ENCODE measurements at places on chromosomes 5 and 9.

DNA sequence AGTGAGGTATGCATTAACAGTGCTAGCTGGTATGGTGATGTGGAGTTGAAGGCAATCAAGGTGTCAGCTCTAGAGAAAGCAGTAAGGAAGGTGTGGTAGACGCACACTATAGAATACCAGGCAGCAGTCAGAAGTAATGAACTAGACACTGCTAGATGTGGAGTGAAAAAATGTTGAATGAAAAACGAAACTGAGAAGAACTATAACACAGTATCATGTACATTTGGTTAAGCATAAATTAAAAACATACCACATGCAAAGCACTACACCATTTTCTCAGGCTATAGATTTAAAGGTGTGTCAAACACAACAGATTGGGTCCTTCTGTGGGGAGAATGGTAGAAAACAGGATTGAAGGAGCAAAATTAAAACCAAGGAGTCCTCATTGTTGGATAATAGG is 15.4 kb downstream of the ZNF622 start:
- no peak for DNase-seq

DNA sequence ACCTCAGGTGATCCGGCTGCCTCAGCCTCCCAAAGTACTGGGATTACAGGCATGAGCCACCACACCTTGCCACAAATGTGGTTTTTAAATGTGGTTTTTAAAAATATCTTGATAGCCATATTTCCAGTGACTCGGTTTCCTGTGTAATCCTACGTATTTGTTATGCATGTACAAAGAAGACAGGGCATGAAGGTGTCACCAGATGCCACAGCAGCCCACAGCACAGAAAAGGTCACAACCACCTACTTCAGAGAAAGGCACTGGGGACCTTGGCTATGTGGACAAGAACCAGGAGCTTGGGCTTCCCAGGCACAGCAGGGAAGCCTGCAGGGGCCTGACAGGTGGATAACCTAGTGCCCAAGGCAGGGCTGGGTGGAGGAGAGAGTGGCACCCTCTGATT is 38.0 kb downstream of the C9orf50 start:
- no peak for DNase-seq

DNA sequence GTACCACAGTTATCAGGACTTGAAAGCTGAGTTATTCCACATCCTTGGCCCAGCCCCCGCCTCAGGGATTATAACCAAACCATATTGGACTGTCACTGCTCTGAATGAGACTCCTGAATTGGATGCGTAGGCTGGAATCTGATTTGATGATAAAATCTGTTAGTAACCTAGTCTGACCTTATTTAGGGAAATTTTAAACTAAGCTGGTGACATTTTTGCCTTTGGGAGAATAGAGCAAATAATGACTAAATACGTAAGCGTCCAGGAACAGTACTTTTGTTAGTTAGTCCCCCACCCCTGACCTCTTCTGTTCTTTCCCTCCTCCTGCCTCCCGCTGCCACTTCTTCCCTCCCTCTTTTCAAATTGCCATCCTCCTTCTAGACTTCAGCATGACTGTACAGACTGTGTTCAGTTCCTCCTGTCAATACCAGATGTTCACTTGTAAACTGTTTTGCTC is 92.6 kb downstream of the TLE4 start:
- DNase-seq, result no peak

DNA sequence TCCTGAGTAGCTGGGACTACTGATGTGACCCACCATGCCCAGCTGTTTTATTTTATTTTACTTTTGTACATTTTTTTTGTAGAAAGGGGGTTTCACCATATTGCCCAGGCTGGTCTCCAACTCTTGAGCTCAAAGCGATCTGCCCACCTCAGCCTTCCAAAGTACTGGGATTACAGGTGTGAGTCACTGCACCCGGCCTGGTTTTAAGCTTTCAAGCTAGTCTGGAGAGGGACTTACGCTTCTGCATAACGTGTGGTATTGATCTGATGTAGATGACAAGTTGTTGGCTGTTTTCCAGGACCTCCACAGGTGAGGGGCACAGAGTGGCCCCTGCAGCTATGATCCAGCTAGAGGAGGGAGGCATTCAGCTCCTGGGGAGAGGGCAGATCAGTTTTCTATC is 6.8 kb upstream of the CCL21 start:
- DNase-seq, result no peak

DNA sequence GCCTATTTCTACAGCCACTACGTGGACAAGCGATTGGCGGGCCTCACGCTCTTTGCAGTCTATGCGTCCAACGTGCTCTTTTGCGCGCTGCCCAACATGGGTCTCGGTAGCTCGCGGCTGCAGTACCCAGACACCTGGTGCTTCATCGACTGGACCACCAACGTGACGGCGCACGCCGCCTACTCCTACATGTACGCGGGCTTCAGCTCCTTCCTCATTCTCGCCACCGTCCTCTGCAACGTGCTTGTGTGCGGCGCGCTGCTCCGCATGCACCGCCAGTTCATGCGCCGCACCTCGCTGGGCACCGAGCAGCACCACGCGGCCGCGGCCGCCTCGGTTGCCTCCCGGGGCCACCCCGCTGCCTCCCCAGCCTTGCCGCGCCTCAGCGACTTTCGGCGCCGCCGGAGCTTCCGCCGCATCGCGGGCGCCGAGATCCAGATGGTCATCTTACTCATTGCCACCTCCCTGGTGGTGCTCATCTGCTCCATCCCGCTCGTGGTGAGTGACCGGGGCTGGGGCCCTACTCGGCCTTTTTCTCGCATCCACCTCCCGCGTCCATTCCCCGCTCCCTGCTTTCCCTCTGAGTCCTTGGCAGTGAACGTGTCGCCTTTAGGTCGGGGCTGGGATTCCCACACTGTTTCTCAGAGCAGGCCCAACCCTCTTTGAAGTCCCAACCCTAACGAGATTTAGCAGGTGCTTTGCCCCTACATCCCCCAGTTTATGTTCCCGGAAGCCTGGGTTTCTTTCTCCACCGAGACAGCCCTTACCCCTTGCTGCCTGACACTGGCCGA is 1.8 kb downstream of the PTGER4 start:
- no peak for DNase-seq

- no peak for DNase-seq
These were observed 841.5 kb downstream of the DTWD2 start for GRCh38 chr5:118146824-118147223.

GRCh38 chr5:61327760-61328753 is 4.0 kb upstream of the ZSWIM6 start:
- DNase-seq, result peak; percentile 72

- no peak for DNase-seq
These were observed 2.4 kb upstream of the PLEKHG4B start for GRCh38 chr5:89337-90286.

DNA sequence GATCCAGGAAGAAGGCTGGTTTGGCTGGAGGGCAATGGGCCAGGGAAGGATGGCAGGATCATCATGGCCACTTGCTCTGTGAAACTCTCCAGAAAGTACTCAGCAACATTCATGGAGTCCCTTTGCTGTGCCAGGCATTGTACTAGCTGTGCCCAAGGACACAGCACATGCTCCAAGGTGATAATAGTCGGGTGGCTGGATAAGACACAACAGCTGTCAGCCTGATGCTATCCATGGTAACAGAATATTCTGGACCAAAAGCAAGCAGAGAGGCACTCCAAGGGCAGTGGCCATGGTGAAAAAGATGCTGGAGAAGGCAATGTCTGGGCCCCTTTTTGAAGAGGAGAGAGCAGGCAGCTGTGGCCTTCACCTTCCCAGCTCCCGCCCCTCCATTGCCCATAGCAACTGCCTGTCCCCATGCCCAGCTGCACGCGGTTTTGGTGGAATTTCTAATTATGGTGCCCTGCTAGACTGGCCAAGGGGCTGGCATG is 113.8 kb upstream of the CPEB4 start:
- no peak for DNase-seq

Measured in fibroblast of skin of left quadriceps (primary cell).